ENCODE measurements at places on chromosomes 16 and 17.

- DNase-seq: no peak
Measured at GRCh38 chr17:78903101-78903779, at the start of gene CEP295NL. Gene CEP295NL, minus strand, starts transcription at chr17:78903201. Its CDS starts 1,373 bp downstream, at chr17:78901828.

DNA sequence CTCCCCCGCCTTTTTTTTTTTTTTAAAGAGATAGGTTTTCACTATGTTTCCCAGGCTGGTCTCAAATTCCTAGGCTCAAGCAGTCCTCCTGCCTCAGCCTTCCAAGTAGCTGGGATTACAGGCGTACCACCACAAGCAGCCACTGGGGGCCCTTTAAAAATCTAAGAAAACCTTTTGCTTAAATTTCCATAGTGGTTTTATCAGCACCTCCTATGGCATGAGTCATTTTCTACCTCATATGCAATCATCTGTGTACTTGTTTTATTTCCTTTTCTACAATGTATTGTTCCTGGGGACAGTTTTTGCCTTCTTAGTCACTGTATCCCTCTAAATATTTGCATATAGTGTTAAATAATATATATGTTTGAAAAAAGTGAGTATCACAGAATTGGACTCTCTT lies 29.2 kb downstream of the GNA13 start:
- no peak for DNase-seq

DNA sequence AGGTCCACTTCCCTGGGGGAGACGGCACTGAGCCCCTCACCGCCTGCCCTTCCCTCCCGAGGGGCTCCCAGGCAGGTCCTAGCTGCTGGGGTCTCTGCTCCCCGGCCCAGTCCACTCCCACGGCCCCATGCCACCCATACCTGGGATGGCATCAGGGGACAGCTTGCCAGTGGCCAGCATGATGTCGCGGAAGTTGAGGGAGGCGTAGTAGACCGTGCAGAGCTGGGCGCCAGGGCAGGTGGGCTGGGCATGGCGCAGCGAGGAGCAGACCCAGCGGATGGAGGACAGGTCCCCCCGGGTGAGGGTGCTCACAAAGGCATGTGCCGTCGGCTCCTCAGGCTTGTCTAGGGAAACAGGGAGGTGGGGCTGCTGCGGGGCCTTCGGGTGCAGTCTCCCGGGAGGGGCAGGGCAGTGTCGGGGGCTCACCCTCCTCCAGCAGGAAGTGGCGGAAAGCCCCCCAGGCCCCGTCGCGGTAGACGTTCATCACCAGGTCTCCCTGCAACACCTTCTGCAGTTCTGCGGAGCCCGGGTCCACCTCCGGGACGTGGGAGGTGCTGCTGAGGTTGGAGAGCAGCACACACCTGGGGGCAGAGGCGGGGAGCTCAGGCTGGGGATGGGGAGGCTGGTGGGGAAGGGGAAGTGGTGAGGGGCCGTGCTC lies 13.5 kb downstream of the FASN start:
- no peak for DNase-seq

- DNase-seq: no peak
Measured at GRCh38 chr17:46983782-46984181, 4.7 kb upstream of the RPRML start.

DNA sequence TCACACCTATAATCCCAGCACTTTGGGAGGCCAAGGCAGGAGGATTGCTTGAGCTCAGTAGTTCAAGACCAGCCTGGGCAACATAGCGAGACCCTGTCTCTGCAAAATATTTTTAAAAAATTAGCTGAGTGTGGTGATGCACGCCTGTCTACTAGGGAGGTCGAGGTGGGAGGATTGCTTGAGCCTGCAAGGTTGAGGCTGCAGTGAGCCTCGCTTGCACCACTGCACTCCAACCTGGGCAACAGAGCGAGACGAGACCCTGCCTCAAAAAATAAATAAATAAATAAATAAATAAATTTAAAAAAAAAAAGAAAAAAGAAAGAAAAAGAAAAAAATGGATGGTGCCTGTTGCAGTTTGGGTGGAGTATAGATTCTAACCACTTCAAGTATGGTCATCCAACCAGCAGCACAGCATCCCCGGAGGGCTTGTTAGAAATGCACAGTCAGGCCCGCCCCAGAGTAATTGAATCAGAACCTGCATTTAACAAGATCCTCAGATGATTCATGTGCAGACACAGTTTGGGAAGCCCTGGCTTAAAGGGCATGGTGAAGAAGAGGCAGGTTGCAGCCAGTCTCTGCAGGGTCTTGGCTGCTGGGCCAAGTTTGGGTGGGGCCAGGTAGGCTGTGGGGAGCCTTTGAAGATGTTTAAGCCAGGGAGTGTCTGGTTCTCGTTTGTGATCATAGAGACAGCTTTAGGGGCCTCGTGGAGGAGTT lies 40.8 kb downstream of the MRC2 start:
- DNase-seq: no peak

DNA sequence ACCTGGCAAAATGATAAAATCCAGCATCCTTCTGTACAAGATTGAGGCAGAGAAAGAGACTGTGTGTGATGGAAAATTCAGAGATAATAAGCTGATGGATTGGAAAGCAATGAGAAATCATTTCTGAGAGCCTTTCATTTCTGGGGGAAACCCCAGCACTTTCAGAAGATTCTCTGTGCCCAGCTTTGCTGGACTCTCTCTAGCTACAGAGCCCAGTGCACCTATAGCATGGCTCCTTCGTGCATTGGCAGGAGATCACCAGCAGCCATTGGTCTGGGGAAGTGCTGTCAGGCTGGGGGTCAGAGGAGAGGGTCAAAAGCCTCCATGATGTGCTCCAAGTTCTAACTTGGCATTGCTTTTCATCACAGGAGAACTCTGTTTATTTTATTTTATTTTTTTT lies 259.9 kb downstream of the SOX9 start:
- no peak for DNase-seq

DNA sequence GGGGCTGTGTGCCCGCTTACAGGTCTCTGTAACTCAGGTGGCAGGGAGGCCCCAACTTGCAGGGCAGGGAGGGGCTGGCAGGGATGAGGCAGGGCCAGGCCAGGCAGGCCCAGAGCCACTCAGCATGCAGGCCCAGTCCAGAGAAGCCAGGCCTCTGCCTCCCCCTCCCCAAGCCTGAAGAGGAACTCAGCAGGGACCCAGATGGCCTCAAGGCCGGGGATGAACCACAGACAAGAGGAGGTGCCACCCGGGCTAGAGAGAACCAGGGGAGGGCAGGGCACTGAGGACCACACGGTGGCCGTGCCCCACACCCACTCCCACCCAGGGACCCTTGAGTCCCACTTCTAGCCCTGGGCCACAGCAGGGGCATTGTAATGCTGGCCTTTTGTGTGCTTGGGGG lies 29.8 kb upstream of the EIF1 start:
- DNase-seq: no peak

All from putamen (tissue), 1 donor.